ENCODE measurements at places on chromosomes 2 and 18. TPM values are rescaled to one million over a fixed set of nuclear protein-coding genes. Genes with fewer than 3 reads are reported as not detected.

GRCh38 chr2:45182667-45183295 is 173.5 kb upstream of the SIX2 start:
- H3K27me3 ChIP-seq = no peaks in the 10 kb centered on the region
- no peak for DNase-seq

- H3K27ac ChIP-seq = no peak overlapping the region
- H3K4me3 ChIP-seq = no peak overlapping the region
- H3K36me3 ChIP-seq = no peaks in the 10 kb centered on the region
- H3K27me3 ChIP-seq = no peaks in the 10 kb centered on the region
- H3K4me1 ChIP-seq = no peaks in the 10 kb centered on the region
These were observed 33.1 kb upstream of the POLE4 start for GRCh38 chr2:74925361-74925786.

- H3K27ac ChIP-seq = no peak overlapping the region
- H3K27me3 ChIP-seq = no peaks in the 10 kb centered on the region
These were observed 31.5 kb upstream of the SIX2 start for GRCh38 chr2:45040786-45041185.

GRCh38 chr2:132374551-132374950 is 42.1 kb upstream of the GPR39 start:
- no peaks in the 10 kb centered on the region for H3K4me1 ChIP-seq
- H3K27ac ChIP-seq = no peak overlapping the region
- no peak for DNase-seq

DNA sequence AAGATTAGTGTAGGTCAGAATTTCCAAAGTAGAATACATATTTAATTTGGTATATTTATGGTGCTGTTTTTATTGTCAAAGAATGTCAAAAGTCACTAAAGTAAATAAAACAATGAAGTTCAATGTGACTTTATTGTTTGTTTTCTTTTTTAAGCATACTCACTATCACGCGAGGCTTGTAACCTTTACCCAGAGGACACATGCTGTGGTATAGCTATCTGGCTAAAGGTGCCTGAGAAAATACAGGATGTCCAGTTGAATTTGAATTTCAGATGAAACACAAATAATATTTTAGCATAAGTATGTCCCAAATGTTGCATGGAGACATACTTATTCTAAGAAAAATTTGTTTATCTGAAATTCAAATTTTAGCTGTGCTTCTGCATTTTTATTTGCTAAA is 103.3 kb upstream of the KLF7 start:
- H3K4me1 ChIP-seq = no peaks in the 10 kb centered on the region
- no peak for DNase-seq
- no peaks in the 10 kb centered on the region for H3K36me3 ChIP-seq
- H3K27ac ChIP-seq = no peak overlapping the region
- no peaks in the 10 kb centered on the region for H3K27me3 ChIP-seq
- H3K4me3 ChIP-seq = no peak overlapping the region

- no peaks in the 10 kb centered on the region for H3K4me1 ChIP-seq
- no peak for DNase-seq
- H3K27me3 ChIP-seq = no peaks in the 10 kb centered on the region
- H3K36me3 ChIP-seq = no peaks in the 10 kb centered on the region
These were observed 458.6 kb downstream of the KCNJ3 start for GRCh38 chr2:155157065-155157464.

GRCh38 chr2:161102770-161103450 is 57.3 kb upstream of the TANK start:
- H3K36me3 ChIP-seq = no peaks in the 10 kb centered on the region
- H3K4me3 ChIP-seq = no peak overlapping the region
- H3K27me3 ChIP-seq = no peaks in the 10 kb centered on the region
- no peak overlapping the region for H3K27ac ChIP-seq
- DNase-seq = no peak

DNA sequence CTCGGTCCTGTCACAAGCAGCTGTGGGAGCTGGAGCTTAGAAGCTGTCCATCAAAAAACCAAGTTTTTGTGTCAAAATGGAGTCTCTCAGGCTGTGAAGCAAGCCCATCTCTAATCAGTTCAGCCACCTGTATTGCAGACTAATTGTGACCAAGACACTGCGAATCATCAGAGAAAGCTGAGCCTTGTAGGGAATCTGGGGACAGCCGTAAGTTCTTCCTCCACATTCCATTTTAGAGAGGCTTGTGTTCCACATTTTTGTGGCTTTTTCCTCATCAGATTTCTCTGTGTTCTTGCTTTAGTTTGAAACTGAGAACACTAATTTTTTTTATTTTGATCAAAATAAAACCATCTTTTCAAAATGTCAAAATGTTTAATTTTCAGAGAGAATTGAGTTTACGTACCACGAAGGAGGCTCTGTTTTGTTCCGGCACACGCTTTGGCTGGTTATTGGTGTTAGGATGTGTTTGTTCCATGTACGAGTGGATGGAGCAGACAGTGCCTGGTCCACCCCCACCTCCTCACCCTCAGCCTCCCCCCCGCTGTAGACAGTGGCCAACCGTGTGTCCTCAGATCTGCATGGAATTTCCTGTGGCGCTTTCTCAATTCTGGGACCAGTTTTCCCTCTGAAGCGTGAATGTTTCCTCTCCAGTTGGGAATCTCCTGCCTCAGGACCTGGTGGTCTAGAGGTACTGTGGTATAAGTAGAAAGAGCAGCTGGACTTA is 140.8 kb downstream of the AGAP1 start:
- no peaks in the 10 kb centered on the region for H3K36me3 ChIP-seq
- H3K27ac ChIP-seq = no peak overlapping the region
- DNase-seq = no peak
- H3K4me3 ChIP-seq = no peak overlapping the region

DNA sequence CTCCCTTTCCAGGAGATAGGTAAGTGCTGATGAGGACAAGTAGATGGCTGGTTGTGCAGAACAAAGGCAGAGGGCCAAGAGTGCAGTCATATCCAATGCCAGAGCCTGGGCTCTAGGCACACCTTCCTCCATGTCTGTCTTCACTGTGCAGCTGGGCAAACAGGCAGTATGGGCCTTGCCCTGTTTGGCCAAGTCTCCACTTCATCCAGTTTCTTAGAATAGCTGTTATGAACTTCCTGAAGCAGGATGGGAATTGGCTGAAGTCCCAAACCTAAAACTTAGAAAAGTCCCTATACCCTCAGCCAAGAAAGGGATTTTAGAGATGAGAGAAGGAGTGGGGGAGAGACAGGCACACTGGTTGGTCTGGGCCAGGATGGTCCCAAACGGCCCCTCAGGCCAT is 37.5 kb upstream of the CYP26B1 start:
- no peak overlapping the region for H3K4me3 ChIP-seq
- H3K27ac ChIP-seq = no peak overlapping the region

GRCh38 chr2:118791483-118791882 is 56.0 kb downstream of the EN1 start:
- no peak overlapping the region for H3K4me3 ChIP-seq
- H3K27ac ChIP-seq = no peak overlapping the region
- no peaks in the 10 kb centered on the region for H3K36me3 ChIP-seq
- H3K4me1 ChIP-seq = no peaks in the 10 kb centered on the region
- H3K27me3 ChIP-seq = no peaks in the 10 kb centered on the region

GRCh38 chr2:43879261-43879660 is 40.5 kb downstream of the ABCG8 start:
- H3K36me3 ChIP-seq = no peaks in the 10 kb centered on the region
- H3K27ac ChIP-seq = no peak overlapping the region
- no peak for DNase-seq
- no peak overlapping the region for H3K4me3 ChIP-seq
- H3K4me1 ChIP-seq = peaks cover 32% of the 10 kb centered on the region

DNA sequence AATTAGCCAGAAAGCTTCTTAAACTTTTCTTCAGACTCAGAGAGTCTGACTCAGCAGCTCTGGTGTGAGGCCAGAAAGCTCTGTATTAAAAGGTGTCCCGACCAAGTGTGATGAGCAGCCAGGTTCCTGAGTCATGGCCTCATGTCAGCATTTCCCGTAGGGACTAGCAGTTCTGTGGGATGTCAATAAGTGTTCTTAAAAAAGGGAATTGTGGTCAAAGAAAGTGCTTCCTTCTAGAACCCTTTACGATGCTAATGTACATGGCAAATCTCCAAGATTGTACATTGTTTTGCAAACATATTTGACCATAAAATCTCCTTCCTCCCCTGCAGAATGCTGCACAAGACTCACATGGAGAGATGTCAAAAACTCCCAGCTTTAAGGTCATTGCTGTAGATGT is 80.1 kb downstream of the PLA2R1 start:
- H3K27me3 ChIP-seq = no peaks in the 10 kb centered on the region
- no peak overlapping the region for H3K4me3 ChIP-seq
- H3K27ac ChIP-seq = no peak overlapping the region
- DNase-seq = no peak
- H3K4me1 ChIP-seq = no peaks in the 10 kb centered on the region

- DNase-seq = no peak
- no peaks in the 10 kb centered on the region for H3K36me3 ChIP-seq
- H3K4me3 ChIP-seq = no peak overlapping the region
- no peaks in the 10 kb centered on the region for H3K4me1 ChIP-seq
- H3K27me3 ChIP-seq = no peaks in the 10 kb centered on the region
These were observed 37.0 kb downstream of the INO80C start for GRCh38 chr18:35460736-35461161.

DNA sequence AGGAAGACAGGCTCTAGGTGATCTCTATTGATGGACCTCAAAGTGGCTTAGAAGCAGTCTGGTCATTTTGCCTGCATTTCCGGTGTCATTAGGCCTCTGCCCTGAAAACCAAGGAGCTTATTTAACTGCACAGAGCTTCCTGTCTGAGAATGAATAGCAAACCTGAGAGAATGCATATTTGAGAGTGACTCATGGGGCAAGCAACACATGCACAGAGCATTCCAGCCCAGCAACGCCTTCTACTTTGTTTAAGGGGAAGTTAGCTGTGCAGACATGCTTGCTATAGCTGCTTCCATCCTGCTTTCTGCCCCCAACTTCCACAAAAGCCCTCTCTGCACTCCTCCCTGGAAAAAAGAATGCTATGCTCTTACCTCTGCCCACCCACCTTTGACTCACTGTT is 232.8 kb downstream of the GRB14 start:
- no peak overlapping the region for H3K4me3 ChIP-seq
- no peaks in the 10 kb centered on the region for H3K4me1 ChIP-seq
- H3K36me3 ChIP-seq = no peaks in the 10 kb centered on the region
- no peak overlapping the region for H3K27ac ChIP-seq
- no peak for DNase-seq

DNA sequence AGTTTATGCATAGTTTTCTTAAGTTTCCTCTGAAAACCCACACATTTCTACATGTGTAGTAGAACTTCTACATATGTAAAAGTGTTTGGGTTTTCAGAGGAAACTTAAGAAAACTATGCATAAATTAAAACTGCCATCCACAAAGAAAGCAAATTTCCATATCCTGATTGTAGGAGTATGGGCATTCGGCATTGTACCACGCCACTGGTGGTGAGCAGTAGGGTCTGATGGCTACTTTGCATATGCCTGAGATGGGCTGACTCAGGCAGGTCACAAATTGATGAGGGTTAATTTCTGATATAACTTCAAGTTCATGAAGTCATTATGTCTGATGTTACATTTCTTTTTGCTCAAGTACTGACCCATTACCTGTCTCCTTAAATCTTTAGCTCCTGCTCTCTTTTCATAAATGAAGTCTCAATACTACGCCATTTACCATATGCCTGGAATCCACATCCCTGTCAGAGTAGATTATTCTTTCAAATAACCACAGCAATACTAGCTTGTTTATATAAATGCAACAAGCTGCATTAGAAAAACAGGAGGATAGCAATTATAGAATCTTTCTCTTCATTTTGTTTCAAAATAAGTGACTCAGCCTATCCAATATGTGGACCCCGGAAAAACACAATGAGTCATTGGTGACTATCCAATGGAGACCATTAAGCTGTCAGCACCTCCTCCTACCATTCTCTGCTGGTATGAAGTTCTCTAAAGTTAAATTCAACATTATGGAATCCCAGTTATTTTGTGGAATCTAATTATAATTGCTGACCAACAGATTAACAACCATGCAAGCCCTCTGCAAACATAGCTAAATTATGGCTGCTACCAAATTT is 355.2 kb upstream of the UBE2E3 start:
- no peak overlapping the region for H3K27ac ChIP-seq
- no peak overlapping the region for H3K4me3 ChIP-seq
- H3K36me3 ChIP-seq = no peaks in the 10 kb centered on the region
- no peak for DNase-seq
- H3K27me3 ChIP-seq = no peaks in the 10 kb centered on the region

The RAPGEF4 gene
- total RNA-seq = 4.7 TPM

The CLEC4F gene
- total RNA-seq = not detected

The LRRTM4 gene
- not detected for total RNA-seq

The MOCOS gene
- 1.3 TPM for total RNA-seq

All from body of pancreas (tissue), 4 donors.